Uterus (tissue), 4 donors: ENCODE measurements at places on chromosomes 11 and 22. TPM values are rescaled to one million over a fixed set of nuclear protein-coding genes. Genes with fewer than 3 reads are reported as not detected.

FGF3 gene
- total RNA-seq, result not detected

BIK gene
- total RNA-seq, result 0.49 TPM

PKP3 gene
- total RNA-seq, result 1.5 TPM

LRRC32 gene
- total RNA-seq, result 19.7 TPM

A4GALT gene
- total RNA-seq, result 100.0 TPM

CELSR1 gene
- total RNA-seq, result 1.5 TPM

CCDC81 gene
- 9.2 TPM for total RNA-seq

LMNTD2 gene
- total RNA-seq, result not detected

CCDC15 gene
- 2.0 TPM for total RNA-seq

FIBIN gene
- 21.7 TPM for total RNA-seq

EIF3F gene
- total RNA-seq, result 242 TPM

PVALB gene
- not detected for total RNA-seq

SOX6 gene
- total RNA-seq, result 7.9 TPM
